ENCODE measurements at places on chromosomes 3 and 15. TPM values are rescaled to one million over a fixed set of nuclear protein-coding genes. Genes with fewer than 3 reads are reported as not detected.

- H3K27me3 ChIP-seq: no peaks in the 10 kb centered on the region
- H3K36me3 ChIP-seq: peaks cover 35% of the 10 kb centered on the region
- H3K4me3 ChIP-seq: no peak overlapping the region
- no peak overlapping the region for H3K27ac ChIP-seq
Observed at GRCh38 chr3:42780892-42781700, 8.0 kb upstream of the CCDC13 start.

Gene ARMC8
- total RNA-seq: 42.9 TPM

- H3K27me3 ChIP-seq: no peaks in the 10 kb centered on the region
- DNase-seq: no peak
- no peak overlapping the region for H3K4me3 ChIP-seq
- H3K36me3 ChIP-seq: no peaks in the 10 kb centered on the region
Observed at GRCh38 chr3:21991061-21991460, 240.1 kb upstream of the ZNF385D start.

Gene CCNB2
- total RNA-seq: 127 TPM

All from SJSA1 (cell line).